ENCODE measurements at places on chromosomes 4 and X.

DNA sequence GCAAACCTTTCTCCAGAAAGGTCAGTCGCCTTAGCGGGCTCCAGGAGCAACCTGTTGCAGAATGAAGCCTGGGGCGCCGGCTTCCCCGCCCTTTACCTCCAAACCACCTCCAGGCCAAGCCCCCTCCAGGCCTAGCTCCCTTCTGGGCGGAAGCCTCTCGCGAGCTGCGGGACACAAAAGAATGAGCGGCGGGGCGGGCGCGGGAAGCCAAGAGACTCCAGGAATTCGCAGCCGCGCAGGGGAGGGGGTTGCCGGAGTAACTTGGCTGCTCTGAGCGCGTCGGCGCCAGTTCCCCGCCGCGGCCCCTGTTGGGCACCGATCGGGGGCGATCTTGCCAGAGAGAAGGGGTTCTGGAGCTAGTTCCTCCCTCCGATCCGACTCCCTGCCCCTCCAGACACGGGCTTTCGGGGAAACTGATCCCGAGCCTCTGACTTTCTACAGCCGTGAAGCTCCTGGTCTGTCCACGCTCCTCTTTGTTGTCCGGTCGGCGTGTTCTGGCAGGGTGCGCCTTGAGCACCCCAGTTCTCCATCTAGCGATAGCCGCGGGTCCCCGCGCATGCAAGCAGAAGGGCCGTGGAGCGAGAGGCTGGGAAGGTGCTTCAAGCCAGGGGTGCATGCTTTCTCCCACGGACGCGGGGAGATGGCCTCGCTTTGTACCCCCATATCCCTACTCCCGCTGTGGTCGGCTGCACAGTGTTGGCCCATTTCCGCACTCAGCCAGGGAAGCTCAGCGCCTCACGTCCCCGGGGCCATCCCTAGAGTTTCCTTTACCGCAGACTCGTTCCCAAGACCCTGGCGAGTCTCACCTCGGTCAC, 1.2 kb downstream of the PROM1 start:
- DNase-seq, result peak; percentile 80

DNA sequence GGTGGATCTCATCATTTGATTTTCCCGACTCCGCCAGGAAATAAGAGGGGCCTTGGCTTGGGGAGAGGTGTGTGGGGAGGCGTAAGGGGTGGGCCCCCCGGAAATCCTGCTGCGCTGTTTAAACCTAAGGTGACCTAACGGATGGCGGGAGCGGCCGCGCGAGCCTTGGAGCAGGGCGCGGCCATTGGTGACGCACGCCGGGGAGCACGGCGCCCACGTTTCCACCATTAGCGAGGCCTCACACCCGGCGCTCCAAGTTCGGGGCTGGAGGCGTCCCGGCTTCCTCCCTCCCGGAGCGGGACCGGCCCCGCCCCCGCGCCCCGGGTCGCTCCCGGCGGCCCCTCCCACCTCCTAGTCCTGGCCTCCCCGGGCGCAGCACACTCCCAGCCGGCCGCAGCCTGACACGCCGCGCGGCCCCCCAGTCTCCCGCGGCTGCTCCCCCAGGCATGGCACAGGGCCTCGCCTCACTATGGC, at the start of gene SMS:
TSS of gene SMS (plus strand) at position 354 of the 474 bp plus-strand sequence. CDS start at position 470, 116 bp downstream.
- peak; percentile 71 for DNase-seq

- DNase-seq, result no peak
Observed at GRCh38 chrX:1464041-1464970, 11.6 kb upstream of the ASMTL start.

GRCh38 chrX:126820700-126821420, 1.3 kb downstream of the PRR32 start:
- DNase-seq, result no peak

- DNase-seq, result no peak
Observed at GRCh38 chr4:44522761-44523445, 74.3 kb upstream of the KCTD8 start.

DNA sequence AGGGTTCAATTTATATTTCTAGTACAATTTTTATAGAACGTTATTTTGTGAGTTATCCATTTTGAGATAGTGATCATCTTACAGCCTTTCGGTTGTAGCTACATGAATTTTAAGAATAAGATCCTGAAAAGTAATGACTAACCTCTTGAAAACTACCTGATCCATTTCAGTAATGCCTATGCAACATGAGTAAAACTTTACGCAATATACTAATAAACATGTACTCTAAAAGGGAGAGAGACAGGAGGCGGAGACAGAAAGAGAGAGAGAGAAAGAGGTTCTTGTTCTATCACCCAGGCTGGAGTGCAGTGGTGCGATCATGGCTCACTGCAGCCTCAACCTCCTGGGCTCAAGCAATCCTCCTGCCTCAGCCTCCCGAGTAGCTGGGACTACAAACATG, 816.1 kb downstream of the CCSER1 start:
- no peak for DNase-seq

GRCh38 chr4:124279741-124280140, 432.8 kb downstream of the ANKRD50 start:
- peak; percentile 34 for DNase-seq

DNA sequence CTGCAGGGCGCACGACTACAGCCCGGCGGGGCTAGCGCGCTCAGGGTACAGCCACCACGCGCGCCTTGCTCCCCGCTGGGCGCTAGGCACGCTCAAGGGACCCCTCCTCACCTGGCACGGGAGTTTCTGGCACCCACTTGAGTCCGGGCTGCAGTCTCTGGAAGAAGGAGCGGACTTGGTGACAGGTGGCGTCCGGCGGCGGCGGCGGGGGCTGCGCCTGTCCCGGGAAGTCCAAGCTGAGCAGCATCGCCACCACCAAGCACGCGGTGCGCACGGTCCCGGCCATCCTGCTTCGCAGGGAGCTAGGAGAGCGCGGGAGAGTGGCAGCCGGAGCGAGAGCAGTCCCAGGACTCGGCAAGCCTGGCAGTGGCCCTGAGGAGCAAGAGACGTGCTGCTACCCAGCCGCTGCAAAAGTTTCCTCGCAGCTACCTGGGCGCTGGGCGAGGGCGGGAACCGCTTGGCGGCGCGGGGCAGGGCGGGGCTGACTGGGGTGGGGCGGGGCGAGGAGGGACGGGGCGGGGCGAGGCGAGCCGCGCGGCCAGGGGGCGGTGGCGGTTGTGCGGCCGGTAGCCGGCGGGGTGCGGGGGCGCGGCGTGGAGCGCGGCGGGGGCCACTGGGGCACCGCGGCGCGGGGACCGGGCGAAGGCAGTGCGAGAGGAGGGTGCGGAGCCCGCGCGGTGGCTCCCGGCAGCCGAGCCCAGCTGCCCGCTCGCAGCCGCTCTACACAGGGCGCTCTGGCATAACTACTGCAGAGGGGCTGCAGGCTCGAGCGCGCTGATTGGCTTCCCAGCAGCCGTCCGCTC, at the start of gene GPC3:
TSS of gene GPC3 (minus strand) at position 431 of the 803 bp plus-strand sequence.
- peak; percentile 79 for DNase-seq

GRCh38 chr4:1075809-1076699, 37.3 kb downstream of the RNF212 start:
- DNase-seq, result no peak

DNA sequence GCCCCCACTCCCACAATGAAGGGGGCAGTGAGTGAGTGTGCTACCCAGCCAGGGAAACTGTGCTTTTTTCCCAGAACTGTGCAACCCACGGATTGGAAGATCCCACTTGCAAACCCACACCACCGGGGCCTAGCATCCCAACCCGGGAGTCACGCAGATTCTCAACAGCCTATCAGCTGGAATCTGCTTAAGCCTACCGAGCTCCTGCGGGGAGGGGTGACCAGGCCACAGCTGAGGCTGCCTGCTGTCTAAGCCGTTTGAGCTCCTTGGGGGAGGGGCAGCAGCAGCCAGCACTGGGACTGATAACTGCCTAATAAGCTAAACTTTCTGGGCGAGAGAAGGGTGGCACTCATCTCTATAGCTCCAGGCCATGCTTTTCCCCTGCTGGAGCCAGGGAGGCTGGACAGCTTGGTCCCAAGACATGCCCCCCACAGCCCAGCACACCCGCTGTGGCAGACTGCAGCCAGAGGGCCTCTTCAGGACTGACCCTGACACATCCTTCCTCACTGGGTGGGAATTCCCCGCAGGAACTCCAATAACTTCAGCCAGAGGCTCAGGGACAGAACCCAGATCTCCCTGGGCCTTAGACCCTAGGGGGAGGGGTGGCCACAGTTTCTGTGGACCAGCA, 161.3 kb upstream of the MAGEB18 start:
- no peak for DNase-seq

DNA sequence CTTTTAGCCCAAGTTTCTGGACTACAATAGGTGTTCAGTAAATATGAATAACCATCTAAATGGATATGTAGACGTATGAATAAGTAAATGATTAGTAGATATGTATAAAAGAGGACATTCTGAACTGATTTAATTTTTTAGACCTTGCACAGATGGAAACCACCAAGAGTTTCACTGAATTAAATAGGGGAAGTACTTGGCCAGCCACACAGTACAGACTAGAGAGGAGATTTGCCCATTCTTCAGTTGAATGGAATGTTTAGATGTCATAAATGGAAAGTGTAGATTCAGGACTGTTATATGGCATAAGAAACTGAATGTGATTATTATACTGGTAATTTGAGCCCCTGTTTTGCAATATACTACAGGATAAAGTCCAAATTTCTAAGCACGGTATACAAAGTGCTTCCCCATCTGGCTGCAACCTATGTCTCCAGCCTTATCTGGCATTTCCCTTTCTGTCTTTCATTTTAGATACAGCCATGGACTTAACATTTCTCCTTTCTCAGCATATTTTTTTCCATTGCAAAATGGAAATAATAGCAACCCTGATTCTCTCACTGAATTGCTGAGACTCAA, 137.8 kb upstream of the HS3ST1 start:
- DNase-seq, result no peak

DNA sequence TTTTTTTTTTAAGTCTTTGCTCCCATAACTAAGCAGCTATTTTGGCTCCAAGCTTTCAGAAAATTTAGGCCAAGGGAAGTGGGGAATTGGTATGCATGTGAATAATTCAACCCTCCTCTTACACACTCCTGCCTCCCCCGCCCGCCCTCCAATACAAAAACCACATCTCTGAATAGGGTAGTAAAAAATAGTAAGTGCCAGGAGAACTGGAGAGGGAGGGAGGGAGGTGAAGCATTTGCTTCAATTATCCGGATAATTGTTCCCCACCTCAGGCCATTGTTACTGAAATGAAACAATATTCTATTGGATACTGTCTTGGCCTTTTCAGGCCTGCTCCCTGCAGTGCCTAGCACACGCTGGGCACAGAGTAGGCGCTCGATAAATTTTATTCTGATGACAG, 5.5 kb upstream of the GSX2 start:
- no peak for DNase-seq

GRCh38 chr4:188030401-188030800, 34.8 kb downstream of the ZFP42 start:
- no peak for DNase-seq

GRCh38 chr4:66130042-66130441, 459.8 kb upstream of the EPHA5 start:
- no peak for DNase-seq

GRCh38 chr4:39096847-39097246, 34.8 kb downstream of the KLHL5 start:
- no peak for DNase-seq

DNA sequence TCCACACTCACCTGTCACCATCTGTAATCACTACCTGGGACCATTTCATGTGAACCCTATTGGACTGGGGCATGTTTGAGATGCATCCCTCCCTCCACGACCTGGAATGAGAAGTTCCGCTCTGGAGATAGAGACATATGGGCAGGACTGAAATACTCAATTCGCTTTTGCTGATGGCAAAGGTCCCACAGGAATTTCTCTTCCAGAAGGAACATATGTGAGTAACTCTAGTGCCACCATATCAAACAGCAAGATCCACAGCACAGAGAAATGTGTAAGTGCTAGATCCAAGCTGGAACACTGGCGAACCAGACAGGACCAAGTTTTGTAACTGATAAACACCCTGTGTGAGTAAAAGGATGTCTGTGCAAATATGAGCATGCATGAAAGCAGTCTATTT, 43.9 kb downstream of the SEL1L3 start:
- peak; percentile 98 for DNase-seq

DNA sequence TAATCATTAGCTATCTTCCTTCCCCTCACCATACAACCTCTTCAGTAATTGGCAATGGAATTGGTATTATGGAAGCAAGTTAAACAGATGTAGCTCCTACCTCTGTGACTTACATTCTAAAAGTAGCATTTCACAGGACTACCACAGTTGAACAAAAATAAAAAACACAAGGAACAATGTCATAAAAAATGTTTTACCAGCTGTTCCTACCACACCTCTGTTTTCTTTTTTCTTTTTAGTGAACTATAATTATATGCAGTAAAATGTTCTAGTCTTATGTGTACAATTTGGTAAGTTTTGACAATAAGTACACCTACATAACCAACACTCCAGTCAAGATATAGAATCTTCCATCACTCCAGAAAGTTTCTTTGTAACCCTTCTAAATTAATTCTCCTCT, 54.1 kb upstream of the GEMIN8 start:
- no peak for DNase-seq

DNA sequence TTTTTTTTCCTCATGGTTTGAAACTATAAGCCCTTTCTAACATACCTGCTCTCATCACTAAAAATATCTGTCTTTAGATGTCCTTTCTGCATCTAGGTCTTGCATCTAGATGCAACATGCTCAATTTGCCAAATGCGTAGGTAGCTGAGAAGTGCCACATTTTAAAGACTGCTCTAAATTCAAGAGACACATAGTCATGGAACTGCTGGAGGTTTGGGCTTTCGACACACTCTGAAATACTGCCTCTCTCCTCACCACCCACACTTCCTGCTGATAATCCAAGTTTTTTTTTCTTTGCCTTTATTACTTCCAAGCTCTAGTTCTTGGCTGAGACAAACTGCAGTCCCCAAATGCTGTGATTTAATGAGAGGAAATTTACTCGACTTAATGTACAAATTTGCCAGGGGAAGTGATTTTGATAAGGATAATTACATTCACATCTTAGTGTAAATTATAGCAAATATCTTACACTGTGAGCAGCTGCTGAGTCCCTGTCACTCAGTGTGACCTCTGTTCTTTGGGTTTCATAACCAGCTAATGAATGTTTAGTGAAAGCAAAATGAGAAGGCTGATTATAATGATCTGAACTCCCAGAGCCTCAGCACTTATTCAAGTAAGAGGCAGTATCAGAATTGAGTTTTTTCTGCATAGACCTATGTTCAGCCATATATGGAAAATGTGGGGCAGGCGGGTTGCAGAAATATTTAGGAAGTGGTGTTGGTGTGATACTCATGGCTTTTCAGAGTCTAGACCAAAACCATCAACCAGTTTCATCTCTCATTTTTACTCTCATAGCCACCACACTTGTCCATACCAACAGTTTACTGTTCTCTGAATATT, 31.3 kb downstream of the DRD5 start:
- peak; percentile 38 for DNase-seq
